ENCODE measurements at places on chromosomes 3 and 15.

GRCh38 chr3:166071-166470 lies 30.5 kb upstream of the CHL1 start:
- DNase-seq = no peak

DNA sequence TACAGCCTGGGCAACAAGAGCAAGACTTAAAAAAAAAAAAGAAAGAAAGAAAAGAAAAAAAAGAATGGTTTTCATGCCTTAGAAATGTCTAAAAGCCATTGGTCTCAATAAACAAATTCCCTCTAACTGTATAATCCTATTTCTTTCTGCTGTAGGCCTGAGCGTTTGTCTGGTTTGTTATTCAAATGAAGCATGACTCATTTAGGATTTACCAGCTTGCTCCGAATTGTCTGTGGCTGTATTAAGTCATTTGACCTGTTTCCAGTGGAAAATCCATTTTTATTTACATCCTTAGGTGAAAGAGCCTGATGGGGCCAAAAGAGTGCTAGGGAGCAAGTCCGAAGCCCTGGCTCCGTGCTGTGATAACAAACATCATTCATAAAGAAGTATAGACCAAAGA lies 73.8 kb downstream of the BDH1 start:
- no peak for DNase-seq

- no peak for DNase-seq
Observed at GRCh38 chr3:131535596-131535995, 32.8 kb upstream of the MRPL3 start.

DNA sequence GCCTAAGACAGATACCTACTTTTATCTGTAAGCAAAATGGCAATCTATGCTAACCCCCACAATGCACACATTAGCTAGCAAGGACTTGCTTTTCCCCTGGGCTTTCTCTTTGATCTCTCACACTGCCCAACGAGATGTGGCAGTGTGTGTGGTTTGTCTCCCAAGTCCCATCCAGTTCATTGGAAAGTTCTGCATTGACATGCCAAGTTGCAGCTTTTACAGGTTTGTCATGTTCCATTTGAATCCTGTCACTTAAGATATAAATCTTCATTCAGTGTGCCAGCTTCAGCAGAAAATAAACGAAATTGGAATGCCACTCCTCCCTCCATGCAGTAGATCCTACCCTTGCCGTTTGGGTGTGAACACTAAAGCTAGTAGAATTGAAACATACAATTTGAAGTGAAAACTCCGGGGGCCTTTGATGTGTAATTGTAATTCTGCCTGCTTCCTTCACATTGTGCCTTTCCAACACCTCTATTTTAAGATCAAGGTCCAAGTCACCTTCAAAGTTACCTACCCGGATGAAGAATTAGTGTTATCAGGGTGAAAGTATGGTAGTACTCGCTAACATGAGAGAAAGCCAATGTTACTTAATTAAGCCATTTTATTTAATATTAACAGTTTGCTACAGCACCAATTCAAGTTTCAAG lies 130.9 kb upstream of the BHLHE40 start:
- no peak for DNase-seq

DNA sequence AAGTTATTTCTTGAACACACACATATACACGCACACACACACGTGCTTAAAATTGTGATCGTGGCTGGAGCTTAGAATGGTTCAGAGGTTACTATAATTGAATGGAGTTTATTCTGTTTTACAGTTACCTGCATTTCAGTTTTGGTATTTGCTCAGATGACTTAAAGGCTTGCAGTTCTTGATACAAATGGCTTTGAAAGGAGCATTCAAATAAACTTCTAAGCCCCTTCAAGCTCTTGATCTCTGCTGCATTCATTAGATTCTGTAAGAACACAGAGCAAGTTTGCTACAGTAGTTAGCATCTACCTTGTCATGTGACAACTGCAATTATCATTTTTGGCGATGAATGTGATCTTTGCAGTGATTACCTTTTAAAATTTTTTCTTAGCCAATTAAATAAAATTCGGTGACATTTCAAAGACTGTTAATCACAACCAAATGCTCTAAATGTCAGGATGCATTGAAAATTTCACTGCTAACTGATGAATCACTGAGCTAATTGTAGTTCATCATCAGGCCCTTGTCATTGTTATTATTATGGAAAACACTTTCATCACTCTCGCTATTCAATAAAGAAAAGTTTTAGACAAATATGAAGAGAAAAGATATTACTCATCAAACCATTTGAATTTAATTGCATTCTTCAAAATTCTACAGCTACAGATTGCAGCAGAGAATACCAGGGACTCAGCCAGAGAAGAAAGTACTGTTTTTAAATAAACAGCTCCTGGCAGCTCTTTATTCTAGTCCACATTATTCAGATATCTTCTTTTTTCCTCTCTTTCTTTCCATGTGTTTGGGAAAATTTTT lies 296.1 kb downstream of the LRTM1 start:
- no peak for DNase-seq

- no peak for DNase-seq
Observed at GRCh38 chr3:196563721-196564225, 4.6 kb downstream of the WDR53 start.

DNA sequence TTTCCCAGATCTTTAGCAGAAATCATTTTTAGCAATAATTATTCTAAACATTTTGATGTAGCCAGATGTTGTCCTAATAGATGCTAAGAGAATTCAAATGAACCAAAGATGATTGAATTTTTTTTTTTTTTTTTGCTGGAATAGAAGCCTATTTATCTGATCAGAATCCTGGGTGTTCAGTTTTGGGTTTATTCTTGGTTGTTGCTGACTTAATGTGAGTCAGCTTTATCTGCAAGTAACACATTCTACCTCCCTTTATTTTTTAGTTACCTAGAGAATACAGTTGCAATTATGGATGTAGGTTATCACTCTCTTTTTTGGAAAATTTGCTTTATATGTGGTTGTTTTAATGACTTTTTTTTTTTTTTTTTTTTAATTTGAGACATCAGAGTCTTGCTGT lies 6.4 kb downstream of the CEP97 start:
- no peak for DNase-seq

GRCh38 chr3:186694288-186695032 lies 22.7 kb upstream of the KNG1 start:
- DNase-seq = no peak

DNA sequence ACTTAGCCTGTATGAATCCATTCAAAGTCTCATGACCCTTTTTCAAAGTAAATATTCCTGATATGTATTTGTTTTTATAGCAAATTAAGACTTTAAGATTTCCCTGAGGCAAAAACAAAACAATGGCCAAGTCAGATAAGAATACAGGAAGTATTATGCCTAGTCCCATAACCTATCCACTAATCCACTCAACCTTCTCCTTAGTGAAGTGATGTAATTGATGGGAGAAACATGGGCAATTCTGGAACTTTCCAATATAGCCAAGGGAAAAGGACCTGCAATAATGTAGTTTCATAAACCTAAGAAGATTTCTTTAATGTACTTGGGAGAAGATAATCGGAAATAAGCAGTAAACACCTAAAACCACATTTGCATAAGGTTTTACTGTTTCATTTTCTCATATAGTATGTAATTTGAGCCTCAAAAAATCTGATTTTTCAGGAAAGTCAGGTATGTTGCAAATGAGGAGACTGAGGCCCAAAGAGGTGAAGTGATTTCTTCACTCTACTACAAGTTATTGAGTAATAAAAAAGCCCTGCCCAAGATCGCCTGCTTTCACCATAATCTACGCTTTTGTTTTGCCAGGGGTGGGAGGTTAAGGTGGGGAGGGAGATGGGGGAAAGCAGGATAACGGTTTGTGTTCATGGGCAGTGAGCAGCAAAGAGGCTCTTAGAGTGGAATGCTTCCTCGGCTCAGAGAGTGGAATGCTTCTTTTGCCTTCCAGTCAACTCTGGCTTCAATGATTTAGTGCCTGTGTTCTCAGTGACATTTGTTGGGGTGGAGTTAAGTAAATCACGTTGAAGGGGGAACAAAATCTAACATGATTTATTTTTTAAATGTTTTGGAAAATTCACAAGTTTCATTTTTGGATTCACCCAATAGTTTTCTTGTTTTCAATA lies 95.0 kb upstream of the FNDC3B start:
- no peak for DNase-seq

GRCh38 chr3:177935047-177935446 lies 601.2 kb upstream of the KCNMB2 start:
- DNase-seq = no peak

DNA sequence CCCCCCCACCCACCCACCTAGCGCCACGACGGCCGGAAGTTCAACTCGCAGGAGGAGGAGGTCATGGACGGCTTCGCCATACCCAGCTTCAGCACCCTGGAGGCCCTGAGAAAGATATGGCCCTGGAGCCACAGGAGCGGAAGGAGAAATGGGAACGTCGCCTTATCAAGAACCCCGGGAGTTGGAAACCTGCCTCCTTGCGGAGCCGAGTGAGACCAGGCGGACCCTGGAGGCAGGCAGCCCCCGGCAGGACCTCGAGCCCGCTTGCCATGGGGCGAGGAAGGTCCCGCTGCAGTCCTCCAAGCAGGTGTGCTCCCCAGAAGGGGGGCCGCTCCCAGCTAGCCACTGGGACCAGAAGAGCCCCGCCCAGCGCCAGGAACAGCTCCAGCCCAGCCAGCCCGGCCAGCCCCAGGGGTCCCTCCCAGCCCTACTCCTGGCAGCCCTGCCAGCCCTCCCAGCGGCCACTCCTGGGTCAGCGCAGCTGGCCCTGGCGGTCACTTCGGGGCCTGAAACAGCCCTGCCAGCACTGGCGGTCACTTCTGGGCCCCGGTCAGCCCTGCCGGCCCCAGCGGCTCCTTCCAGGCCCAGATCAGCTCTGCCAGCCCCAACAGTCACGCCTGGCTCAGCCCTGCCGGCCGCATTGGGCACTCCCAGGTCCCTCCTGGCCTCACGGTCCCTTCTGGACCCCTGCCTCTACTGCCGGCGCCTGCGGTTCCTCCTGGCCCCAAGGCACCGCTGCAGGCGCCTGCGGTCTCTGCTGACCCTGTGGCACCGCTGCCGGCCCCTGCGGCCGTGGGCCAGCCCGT lies 10.3 kb upstream of the ROPN1B start:
- DNase-seq = no peak

- DNase-seq = no peak
Observed at GRCh38 chr3:110789315-110789714, 282.3 kb upstream of the NECTIN3 start.

DNA sequence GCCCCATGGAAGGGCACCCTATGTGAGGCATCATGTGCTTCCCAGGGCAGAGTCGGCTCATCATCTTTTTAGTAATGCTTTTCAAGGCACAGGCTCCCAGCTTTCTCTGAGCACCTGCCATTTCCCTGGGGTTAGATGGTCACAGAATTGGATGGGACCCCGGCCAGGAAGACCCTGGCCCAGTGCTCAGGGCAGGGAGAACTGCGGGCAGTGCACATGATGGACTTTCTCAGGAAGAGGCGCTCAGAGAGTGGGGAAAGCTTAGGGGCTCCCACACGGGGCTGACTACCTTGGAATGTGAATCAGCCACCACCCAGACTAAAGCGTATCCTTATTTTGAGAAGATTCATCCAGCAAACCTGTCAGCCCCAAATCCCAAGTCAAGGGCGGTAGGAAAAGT lies 16.5 kb upstream of the SKOR1 start:
- no peak for DNase-seq

DNA sequence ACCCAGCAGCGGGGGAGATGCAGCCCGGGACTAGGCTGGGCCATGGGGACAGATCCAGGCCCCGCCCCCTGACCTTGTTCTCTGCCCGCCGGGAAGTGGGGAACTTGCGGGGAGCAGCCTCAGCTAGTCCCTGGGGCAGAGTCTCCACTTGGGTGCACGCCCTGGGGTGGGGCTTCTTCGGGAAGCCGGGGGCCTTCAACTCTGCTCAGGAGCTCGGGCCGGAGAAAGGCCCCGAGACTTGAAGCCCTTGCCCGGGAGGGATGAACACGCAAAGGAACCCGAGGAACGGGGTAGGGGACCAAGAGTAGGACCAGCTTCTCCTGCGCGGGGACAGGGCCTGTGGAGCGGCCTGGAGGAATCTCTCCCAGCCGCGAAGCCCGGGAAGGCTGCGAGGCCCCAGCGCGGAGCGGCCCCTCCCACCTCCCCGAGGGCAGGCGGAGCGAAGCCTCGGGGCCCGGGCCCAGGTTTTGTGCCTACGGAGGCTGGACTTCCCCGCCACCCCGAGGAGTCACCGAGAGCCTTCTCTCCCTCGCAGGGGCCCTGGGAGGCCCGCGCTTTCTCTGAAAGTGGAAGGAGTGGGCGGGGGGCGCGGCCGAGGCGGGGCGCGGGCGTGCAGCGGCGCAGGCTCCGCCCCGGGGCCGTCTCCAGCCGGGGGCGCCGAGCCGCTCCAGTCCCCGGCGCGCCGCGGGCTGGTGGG lies at the start of gene ITPKA:
ITPKA (plus strand) TSS at position 670 of the 697 bp plus-strand sequence. CDS start 54 bp downstream, outside the sequence.
- DNase-seq = peak; percentile 88

DNA sequence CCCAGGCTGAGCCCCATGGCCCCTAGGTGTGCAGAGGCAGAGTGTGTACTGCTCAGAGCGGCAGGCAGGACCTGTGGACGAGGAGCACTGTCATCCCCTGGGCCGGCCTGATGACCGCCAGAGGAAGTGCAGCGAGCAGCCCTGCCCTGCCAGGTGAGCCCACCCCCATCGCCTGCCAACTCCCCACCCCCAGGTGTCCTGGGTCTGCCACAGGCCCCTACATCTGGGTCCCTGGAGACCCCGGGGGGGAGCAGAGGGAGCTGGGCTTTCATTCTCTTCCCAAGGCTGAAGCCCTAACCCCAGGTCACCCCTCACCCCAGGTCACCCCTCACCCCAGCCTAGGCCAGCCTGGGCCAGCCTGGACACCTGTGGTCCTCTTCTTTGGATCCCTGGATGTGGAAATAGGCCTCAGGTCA lies 93.1 kb downstream of the TBC1D2B start:
- DNase-seq = no peak

GRCh38 chr3:190279690-190280089 lies 42.6 kb downstream of the CLDN1 start:
- no peak for DNase-seq

- DNase-seq = no peak
Observed at GRCh38 chr15:88802250-88802990, 816 bp upstream of the ACAN start.

DNA sequence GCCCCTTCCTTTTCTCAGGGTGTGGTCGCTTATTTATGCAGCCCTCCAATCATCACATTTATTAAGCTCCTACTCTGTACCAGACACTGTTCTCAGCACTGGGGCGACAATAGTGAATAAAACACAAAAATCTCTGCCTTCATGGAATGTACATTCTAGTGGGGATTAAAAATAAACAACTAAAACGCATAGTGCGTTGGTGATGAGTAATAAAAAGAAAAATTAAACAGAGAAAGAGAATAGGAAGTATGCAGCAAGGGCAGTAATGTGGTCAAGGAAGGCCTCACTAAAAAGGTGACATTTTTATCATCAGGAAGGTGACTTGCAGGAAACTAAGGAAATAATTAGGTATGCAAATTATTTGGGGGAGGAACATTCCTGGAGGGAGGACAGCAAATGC lies 5.1 kb downstream of the SLC51B start:
- no peak for DNase-seq

DNA sequence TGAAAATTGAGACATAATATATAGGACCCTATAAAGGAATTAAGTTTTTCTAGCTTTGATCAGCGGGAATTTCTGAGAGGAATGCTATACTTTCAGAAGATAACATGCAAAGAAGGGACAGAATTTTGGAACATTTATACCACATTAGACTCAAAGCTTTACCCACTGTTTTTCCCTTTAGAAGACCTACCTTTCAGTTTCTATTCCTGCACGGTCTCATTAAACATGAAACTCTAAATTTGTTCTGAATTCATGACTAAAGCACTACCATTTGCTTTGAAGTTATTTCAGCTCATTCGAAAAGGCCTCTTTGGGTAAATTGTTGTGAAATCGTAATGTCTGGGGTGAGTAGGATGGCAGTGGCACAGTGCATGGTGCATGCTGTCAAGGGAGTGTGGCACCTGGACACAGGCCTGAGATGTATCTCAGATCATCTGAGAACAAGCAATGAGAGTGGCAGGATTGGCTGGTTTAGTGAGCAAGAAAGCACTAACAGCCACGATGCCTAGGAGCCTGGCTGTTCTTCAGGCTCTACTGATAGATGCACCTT lies 42.5 kb downstream of the CHCHD4 start:
- no peak for DNase-seq

Measured in hepatocyte (in vitro differentiated cells).